ENCODE measurements at places on chromosomes 11 and 22.

GRCh38 chr11:57484141-57484710, 23.9 kb downstream of the RTN4RL2 start:
- no peak for DNase-seq

DNA sequence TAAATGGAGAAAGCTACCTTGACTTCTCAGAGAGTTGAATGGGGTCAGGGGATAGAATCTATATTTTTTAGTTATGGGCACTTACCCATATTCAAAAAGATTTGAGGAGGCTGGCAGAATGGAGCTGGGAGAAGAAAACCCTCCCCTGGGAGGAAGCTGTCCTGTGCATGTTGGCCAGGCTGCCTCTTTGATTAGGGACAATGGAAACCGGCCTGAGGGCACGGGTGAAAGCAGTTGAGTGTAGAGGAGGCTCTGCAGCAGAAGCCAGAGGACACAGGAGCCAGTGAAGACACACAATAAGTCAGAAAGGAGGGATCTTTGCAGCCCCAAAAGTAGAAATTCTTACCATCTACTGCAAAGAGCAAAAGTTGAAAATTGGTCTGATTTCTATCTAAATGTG, 66.6 kb upstream of the B3GAT1 start:
- no peak for DNase-seq

DNA sequence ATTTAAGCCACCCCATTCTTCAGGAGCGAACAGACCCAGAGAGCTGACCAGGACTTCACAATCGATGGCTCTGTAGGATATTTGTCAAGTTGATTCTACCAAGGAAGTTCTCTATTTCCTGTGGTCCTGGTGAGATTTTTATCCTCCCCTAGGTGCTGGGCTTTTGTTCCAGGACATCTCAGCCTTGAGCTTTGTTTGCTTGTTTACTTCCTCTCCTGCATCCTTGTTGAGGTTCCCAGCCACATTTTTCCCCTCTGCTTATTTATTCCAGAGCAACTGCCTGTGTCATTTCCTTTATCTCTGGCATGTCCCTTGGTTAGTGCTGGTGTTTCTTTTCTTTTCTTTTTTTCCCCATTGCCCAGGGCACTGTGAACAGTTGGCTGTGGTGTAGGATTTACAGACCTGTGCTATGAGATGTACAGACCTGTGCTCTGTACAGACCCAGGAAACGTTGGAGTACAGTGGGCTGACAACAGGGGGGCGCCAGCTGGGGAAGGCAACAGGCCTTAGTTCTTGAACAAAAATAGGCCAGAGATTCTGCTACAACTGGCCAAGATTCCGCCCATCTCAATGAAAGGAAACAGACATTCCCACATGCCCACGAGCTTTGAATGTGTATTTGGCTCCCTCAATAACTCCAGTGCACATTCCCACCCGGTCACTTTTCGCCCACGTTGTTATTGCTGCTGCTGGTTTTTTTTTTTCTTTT, 235.9 kb upstream of the DDI1 start:
- no peak for DNase-seq

- DNase-seq, result no peak
These were observed 119.5 kb upstream of the B3GAT1 start for GRCh38 chr11:134531327-134532130.

- no peak for DNase-seq
These were observed 127.6 kb downstream of the MPPED2 start for GRCh38 chr11:30458541-30458940.

- DNase-seq, result no peak
These were observed 39.6 kb downstream of the CSNK2A3 start for GRCh38 chr11:11313426-11313825.

DNA sequence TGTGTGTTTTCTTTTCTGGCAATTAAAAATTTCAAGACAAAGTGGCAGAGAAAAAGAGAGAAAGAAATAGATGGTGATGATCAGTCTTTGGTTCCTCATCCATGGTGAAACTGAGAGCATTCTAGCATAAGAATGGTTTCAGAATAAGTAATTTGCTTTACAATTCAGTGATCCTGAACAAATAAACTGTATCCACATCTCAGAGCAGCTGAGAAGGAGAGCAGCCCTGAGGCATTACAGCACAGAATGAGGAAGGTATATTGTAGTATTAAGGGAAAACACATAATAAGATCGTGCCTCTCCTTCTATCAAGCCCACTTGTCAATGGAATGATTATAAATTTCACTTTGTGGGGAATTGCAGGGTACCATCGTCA, 17.4 kb downstream of the LUZP2 start:
- no peak for DNase-seq

GRCh38 chr22:44335066-44335839, 22.5 kb upstream of the SHISAL1 start:
- no peak for DNase-seq

- no peak for DNase-seq
These were observed 15.8 kb downstream of the ACAT1 start for GRCh38 chr11:108137212-108137611.

- DNase-seq, result no peak
These were observed 110.0 kb downstream of the LDLRAD3 start for GRCh38 chr11:36053862-36054261.

All from stimulated activated CD4-positive, alpha-beta T cell treated with anti-CD3 and anti-CD28 coated beads, Interleukin-12 subunit alpha, Interleukin-12 subunit beta, amount 100 ng/mL, for 24 hours (primary cell).